ENCODE measurements at places on chromosomes 3 and 15.

- DNase-seq = no peak
These were observed 257.5 kb downstream of the ZNF621 start for GRCh38 chr3:40782111-40782721.

DNA sequence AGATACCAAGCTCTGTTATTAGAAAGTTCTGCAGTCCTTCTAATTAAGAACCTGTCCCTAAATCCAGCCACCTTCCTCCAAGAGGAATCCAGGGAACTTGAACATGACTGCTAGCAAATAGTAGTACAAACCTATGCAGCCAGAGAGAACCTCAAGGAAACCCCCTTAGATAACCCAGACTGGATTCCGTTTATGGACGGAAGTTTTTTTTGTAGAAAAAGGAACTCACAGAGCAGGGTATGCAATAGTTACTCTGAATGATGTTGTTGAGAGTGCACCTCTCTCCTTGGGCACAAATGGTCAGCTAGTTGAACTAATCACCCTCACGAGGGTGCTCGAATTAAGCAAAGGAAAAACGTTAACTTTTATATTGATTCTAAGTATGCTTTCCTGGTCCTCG, 40.8 kb downstream of the TM4SF18 start:
- DNase-seq = no peak

DNA sequence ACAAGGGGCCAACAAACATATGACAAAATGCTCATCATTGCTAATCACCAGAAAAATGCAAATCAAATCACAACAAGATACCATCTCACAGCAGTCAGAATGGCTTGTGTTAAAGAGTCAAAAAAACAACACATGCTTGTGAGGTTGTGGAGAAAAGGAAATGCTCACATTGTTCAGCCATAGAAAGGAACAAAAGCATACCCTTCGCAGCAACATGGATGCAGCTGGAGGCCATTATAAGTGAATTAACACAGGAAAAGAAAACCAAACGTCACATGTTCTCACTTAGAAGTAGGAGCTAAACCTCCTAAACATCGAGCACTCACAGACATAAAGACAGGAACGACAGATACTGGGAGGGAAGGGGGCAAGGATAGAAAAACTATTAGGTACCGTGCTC, 678.4 kb upstream of the GRM7 start:
- DNase-seq = no peak

DNA sequence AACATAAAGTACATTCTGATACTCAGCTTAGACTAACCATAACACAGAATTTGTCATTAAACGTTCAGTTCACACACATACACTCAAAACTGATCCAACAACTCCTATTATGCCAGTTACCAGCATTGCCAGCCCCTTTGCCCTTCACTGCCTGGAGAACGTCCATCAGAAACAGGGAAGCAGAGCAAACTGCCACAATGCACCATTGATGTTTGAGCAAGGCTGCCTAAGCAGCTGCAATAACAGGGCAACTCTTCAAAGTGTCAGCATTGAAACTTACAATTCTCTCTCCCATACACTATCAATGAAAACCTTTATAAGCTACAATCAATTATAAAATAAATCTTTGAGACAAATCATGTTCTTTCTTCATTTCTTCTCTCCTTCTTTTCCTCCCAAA, 85.1 kb downstream of the ZBTB20 start:
- DNase-seq = no peak

DNA sequence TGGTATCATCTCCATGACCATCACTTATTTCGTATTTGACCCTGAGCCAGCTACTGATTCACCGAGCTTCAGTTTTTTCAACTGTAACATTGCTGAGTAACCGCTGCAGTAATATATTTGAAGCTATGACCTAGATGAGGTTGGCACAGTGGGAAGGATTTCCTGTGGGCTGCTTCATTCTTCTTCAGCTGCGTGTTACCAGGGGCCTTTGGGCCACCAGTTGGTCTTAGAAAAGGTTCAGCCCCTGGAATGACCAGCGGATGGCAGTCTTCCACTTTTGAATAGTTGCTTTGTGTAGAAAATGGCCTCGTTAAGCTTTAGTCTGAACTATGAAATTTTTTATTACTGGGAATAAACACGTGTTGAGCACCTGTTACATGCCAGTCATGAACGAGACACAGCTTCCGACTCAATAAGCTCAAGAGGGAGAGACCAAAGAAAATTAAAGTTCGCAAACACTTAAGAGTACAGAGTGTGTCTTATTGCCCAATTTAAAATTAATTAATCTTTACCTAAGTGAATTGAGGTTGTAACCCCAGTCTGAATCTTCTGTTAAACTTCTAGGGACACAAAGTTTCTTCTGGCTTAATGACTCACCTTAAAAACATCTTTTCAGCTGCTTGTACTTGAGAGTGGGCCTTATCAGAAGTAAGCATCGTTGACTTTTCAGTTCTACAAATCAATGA, 57.6 kb upstream of the NR2E3 start:
- peak; percentile 91 for DNase-seq

DNA sequence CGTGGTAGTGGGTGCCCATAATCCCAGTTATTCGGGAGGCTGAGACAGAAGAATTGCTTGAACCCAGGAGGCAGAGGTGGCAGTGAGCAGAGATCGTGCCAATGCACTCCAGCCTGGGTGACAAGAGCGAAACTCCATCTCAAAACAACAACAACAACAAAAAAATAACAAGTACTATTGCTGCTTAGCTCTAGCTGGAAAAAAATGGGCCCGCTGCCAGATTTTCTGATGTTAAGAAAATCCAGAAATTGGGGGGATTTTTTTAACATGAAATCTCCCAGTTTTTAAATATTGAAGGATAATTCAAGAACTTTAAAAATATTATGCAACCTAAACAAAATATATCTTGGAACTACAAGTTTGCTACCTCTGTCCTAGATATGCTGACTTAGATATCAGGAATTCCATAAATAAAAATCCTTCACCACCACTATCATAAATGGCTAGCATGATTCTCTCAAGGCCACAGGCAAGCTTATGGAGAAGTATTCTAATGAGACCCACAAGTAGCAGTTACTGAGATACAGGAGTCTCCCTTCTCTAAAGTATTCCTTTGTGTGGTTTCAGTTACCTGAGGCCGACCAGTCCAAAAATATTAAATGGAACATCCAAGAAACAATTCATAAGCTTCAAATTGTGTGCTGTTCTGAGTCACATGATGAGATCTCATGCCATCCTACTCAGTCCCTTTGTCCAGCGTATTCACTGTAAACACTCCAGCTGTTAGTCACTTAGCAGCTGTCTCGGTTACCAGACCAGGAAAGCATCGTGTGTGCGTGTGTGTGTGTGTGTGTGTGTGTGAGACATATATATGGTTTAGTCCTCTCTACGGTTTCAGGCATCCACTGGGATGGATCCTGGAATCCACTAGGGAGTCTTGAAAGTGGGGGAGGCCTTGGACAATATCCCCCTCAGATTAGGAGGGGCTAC, 277.2 kb downstream of the TBL1XR1 start:
- DNase-seq = no peak

DNA sequence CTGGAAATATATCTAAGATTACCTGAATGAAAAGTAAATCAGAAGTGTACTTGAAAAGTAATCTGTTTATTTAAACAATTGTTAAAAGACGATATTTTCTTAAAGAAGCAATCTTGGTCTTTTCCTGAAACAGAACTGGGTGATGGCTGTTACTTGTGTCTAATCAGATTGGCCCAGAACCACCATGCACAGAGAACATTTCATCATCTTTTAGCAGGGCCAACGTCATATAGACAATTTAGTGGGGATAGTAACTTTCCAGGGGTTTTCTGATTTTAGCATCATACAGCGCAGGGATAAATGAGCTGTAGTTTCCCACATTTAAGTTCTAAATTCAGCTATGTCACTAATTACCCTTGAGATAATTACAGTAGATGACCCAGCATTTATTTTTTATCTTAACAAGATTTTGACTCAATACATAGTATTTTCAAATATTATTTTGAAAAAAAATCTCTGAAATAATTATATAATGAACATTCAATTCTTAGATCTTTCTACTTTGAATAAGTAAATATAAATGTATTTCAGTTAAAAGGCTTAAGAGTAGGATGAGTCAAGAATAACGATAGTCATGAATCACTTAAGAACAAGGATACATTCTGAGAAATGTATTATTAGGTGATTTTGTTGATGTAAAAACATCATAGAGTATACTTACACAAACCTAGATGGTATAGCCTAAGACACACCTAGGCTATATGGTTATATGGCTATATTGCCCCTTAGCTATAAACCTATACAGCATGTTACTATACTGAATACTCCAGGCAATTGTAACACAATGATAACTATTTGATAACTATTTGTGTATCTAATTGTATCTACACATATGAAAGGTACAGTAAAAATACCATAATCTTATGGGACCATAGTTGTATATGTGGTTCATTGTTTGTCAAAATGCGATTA, 103.8 kb upstream of the MME start:
- no peak for DNase-seq

DNA sequence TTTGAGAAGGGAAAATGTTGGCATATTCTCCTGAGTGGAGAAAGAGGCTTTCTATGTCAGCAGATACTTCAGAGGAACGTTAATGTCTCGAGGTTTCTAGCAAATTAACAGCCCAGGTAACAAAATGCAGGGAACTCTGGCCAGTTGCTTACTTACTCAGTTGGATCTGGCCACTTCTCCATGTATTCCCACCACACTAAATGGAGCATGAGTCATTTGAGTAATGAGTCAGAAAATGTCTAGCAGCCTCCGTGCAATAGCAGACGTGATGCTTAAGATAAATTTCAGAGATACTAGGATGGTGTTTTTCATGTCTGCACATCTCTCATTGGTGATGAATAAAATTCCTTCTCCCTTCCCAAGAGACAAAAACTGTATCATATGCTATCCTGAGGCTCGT, 671.5 kb downstream of the FHIT start:
- DNase-seq = no peak

GRCh38 chr15:99992611-99993231, 259.5 kb upstream of the LYSMD4 start:
- DNase-seq = no peak

DNA sequence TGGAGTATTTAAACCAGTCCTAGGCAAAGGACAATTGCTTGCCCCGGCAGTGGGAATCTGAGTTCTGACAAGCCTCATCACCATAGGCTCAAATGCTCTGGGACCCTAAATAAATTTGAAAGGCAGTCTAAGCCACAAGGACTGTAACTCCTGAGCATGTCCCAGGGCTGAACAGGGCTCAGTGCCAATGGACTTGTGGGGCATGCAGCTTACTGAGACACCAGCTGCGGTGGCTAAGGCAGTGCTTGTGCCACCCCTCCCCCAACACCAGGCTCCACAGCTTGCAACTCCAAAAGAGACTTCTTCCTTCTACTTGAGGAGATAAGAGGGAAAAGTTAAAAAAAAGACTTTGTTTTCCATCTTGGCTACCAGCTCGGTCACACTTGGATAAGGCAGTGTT, 289.7 kb upstream of the DCBLD2 start:
- no peak for DNase-seq

GRCh38 chr15:23064156-23064555, 24.8 kb upstream of the TUBGCP5 start:
- DNase-seq = no peak

- no peak for DNase-seq
These were observed 75.1 kb downstream of the SLC12A8 start for GRCh38 chr3:125137358-125138033.

DNA sequence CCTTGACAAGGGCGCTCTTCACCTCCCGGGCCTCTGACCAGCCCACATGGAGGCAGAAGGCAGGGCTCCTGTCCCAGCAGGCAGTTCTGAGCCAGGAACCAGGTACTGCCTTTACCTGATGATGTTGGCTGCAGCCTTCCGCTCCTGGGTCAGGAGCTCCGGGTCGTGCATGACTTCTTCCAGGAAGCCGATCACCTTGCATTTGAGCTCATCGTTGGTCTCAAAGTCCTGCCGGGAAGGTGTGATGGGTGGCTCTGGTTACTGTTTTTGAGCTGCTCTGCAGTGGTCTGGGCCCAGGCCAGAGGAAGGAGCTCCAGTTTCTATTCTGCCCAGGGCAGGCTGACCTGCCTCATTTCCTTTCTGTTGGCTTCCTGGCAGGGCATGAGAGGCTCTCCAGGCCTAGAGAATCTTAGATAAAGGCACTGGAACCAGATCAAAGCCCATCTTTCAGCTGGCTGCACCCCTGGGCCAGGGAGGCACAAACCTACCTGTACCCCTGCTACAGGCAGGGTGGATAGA, 53.2 kb upstream of the CTSH start:
- no peak for DNase-seq

GRCh38 chr15:92043283-92043682, 189.8 kb downstream of the SLCO3A1 start:
- DNase-seq = no peak

- DNase-seq = no peak
These were observed 62.3 kb downstream of the MEIS2 start for GRCh38 chr15:37037850-37038715.

DNA sequence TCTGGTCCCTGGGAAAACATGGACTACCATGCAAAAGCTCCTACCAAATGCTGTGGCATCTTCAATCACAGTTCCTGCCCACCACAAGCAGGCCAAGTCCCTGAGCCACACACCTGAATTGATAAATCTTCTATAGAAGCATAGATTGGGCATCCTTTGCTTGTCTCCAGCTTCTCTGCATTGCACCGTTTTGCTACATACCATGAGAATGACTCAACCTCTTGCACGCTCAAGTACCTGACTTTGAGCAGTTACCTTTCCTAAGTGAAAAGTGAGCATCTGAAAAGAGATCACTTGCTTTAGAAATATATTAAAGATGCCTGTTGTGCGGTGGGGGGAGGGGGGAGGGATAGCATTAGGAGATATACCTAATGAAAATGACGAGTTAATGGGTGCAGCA, 31.3 kb downstream of the GATM start:
- no peak for DNase-seq

GRCh38 chr3:100297784-100298183, 36.8 kb upstream of the NIT2 start:
- DNase-seq = no peak

GRCh38 chr3:53552730-53553129, 58.3 kb downstream of the CACNA1D start:
- no peak for DNase-seq

GRCh38 chr3:48898383-48899234, at the start of gene SLC25A20:
Gene SLC25A20, minus strand, starts transcription at chr3:48898882. Its CDS starts 88 bp downstream, at chr3:48898794.
- peak; percentile 70 for DNase-seq

- DNase-seq = no peak
These were observed 263.6 kb downstream of the UACA start for GRCh38 chr15:70499791-70500190.

- no peak for DNase-seq
These were observed 266.6 kb upstream of the TBL1XR1 start for GRCh38 chr3:177463863-177464262.

- peak; percentile 85 for DNase-seq
These were observed 43.8 kb downstream of the SPSB4 start for GRCh38 chr3:141094790-141095545.

- peak; percentile 75 for DNase-seq
These were observed 157.3 kb upstream of the SMAD3 start for GRCh38 chr15:66907826-66908743.

DNA sequence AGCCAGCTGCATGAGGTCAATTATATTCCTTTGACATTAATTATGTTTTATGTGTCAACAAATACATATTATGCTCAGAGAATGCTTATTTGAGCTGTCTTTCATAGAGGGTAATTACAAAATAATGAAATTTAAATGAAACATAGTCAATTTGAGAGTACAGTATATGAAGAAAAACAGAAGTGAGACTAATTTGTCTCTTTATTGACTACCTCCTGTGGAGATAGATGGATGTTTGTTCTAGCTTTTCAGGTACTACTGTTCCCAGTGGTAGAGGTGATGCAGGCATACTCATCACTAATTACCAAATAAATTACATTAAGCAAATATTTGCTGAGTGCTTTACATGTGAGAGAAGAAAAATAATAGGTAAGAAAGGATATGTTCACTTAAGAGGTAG, 1129.6 kb downstream of the OTOL1 start:
- no peak for DNase-seq
